ENCODE measurements at places on chromosomes 2 and 18. TPM values are rescaled to one million over a fixed set of nuclear protein-coding genes. Genes with fewer than 3 reads are reported as not detected.

Gene PRSS56
- total RNA-seq, result not detected

Gene MC4R
- 0.36 TPM for total RNA-seq

Gene CCDC68
- 3.6 TPM for total RNA-seq

Gene ELOA2
- not detected for total RNA-seq

Gene REG3G
- total RNA-seq, result not detected

Gene ZC3H6
- 5.2 TPM for total RNA-seq

All from hair follicle dermal papilla cell (primary cell).